ENCODE measurements at places on chromosomes 1 and 21. TPM values are rescaled to one million over a fixed set of nuclear protein-coding genes. Genes with fewer than 3 reads are reported as not detected.

POGZ gene
- 42.0 TPM for total RNA-seq

LRRC71 gene
- not detected for total RNA-seq

SELL gene
- total RNA-seq: 0.89 TPM

CFHR1 gene
- not detected for total RNA-seq

CHODL gene
- not detected for total RNA-seq

ZNF683 gene
- not detected for total RNA-seq

DNA sequence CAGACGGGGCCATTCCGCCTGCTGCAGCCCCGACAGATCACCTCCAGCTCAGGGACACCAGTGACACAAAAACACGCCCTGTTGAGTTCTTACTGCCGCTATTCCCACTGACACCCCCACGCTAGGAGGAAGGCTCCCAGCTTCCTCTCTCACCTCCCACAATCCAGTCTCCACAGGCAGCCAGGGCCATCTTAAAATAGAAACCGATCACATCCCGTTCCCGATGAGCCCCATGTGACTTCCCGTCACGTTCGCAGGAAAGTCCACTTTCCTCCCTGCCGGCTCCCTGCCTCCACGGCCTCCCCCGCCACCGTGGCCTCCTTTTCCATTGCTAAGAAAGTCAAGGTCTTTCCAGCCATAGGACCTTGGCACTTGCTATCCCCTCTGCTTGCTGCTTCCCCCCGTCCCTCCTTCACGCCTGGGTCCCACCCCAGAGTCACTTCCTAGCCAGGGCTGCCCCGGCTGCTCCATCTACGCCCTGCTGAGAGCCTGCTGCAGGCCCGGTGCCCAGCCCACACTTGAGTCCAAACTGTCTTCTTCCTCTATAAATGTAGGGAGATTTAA lies 24.0 kb upstream of the DDOST start:
- DNase-seq: peak; percentile 72

GRCh38 chr1:29984862-29985605 lies 738.4 kb downstream of the MATN1 start:
- DNase-seq: no peak

DNA sequence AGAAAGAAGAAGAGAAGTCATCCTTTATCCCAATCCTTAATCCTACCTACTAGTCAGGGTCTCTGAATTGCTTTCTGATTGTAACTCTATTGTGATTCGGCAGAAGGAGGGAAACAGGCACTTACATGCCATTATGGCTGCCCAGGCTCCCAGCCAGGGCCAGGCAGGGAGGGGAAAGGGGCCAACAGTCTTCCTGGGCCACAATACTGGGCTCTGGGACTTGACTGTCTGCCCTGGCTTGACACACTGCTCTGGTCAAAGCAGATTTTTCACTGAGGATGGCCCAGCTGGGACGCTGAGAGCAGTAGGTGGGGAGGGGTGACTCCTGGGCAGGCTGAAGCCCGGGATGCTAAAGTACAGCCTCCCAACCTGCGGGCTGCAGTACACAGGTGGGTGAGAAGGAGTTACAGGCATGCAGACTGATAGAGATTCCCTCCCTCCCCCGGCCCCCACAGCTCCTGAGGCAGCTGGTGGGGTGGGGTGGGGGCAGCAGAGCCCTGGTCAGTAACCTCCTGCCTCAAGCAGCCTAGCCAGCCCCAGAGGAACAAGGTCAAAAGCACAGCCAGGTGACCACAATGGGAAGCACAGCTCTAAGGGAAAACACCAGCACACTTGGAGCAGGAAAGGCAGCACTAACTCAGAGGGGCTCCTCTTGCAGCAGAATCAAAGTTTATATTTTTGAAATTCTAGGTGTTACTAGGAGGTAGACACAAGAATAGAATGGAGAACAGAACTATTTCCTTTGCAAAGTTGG lies 25.3 kb downstream of the KCND3 start:
- no peak for DNase-seq

DNA sequence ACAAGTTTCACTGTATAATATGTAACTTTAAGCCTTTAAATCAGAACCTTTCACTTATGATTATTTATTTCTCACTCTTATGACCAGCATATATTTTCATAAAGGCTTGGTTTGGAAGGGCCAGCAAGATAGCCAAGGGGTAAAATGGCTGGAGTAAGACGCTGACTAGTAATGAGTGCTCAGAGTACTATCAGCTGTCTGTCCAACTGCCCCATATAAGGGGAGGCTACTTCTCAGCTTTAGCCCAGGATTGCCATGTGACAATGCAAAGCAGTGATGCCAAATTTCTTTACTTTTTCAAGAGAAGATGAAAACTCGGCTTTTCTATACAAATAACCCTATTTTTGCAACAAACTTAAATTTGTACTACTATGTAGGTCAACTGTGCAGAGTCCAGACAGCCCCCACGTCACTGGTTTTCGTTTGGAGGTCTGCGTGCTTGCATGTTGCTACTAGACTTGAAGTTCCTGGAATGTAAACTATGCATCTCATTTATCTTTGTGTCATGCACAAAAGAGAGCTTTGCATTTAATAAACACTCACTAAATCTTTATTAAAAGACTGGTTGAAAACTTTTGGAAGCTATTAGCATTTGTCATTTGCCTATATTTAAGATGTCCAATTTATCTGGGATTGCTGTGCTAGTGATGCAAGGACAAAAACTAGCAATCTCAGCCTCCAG lies 110.4 kb downstream of the TNFSF18 start:
- no peak for DNase-seq

DNA sequence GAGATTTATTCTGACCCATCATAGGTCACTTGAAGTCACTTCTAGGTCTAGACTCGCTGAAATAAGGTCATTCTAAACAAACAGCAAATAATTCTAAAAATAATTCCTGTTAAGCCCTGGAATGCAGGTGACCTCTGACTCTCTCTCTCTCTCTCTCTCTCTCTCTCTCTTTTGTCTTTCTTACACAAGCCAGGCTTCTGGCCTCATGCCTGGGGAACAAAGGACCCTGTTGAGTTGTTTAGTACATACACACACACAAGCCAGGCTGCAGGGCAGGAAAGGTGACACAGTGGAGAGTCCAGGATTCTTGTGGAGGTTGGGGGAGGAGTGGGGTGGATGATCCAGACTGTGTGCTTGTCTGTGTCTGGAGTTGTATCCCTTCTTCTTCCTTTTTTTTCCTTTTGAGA lies 4.0 kb upstream of the MEX3A start:
- DNase-seq: peak; percentile 64

DNA sequence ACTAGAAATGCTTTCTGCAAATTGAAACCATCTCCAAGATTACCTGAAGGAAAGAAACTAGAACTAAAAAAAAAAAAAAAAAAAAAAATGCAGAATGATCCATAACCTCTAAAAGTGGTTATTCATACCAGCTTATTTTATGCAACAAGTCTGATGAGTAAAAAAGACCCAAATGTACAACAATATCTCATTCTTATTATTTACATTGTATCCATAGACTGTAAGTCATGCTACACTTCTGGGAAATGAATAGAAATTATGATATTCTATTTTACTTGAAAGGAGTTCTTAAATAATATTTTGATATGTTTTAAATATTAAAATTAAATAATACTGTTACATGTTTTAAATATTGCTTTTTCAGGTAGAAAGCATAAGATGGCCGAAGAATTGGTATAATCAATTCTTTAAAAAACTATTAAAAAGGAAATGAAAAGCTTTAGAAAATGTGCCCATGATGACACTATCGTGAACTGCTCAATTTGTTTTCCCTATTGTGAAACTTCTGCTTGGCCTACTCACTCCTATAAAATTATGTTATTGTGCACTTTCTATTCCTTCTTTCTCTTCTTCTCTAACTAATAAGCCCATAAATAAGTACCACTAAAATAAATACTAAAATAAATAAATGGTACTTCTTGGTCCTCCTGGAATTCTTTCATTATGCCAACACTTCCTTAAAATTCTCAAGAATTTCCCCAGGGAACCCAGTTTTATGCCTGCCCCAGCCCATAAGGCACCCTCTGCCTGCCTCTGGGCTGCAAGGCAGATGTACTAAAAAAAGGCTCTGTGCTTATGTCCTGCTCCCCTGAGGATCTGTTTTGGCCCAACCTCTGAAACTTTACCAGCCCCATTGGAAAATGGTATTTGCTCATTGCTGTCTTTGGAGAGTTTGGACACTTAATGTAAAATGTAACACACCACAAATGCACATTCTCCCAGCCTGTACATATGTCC lies 18.1 kb downstream of the SAMSN1 start:
- DNase-seq: no peak

Data from Right ventricle myocardium superior (tissue), 1 donor.